ENCODE measurements at places on chromosomes 11 and 22.

- DNase-seq: no peak
Observed at GRCh38 chr11:11947825-11948224, 60.6 kb downstream of the DKK3 start.

DNA sequence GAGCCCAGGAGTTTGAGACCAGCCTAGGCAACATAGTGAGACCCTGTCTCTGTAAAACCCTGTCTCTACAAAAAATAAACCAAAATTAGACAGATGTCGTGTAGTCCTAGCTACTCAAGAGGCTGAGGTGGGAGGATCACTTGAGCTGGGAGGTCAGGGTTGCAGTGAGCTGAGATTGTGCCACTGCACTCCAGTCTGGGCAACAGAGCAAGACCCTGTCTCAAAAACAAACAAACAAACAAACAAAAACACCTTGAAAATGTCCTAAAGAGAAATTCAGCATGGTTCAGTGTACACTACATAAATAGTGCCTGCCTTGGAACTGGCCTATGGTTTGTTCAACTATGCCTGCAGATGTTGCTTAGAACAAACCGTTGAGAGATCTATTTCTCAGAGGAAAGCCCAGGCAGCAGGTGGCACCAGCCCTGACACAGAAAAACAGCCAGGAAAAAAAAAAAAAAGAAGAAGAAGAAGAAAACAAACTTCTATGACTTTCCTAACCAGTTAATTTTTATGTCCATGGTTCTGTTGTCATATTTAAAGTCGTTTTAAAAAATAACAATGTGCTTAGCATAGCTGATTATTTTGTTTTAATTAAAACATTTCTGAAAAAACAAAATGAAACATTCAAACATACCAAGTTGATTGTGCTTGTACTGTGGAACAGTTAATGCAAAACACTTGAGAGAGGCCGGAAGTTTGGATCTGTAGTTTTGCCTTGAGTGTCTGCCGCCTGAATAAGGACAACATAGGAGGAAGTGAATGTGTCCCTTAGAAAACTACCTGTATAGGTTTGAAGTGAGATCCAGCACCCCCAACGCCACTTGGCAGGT is 5.4 kb downstream of the KREMEN1 start:
- no peak for DNase-seq

DNA sequence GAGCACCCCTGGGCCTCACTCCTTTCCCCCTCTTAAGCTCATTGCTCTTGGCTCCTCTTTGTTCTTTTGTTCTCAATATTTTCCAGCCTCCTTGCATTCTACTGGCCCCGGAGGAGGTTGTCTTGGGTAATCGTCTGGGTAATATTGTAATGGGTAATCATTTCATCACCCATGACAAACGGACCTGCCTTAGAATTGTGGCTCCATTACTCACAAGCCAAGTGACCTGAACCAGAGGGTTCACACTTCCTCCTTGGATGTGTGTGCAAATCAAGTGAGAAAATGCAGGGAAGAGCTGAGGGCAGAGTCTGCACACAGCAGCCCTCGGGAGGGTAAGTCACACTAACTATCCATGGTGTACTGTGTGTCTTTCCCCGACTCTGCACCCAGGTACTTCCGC is 305.0 kb downstream of the BUD13 start:
- DNase-seq: no peak

DNA sequence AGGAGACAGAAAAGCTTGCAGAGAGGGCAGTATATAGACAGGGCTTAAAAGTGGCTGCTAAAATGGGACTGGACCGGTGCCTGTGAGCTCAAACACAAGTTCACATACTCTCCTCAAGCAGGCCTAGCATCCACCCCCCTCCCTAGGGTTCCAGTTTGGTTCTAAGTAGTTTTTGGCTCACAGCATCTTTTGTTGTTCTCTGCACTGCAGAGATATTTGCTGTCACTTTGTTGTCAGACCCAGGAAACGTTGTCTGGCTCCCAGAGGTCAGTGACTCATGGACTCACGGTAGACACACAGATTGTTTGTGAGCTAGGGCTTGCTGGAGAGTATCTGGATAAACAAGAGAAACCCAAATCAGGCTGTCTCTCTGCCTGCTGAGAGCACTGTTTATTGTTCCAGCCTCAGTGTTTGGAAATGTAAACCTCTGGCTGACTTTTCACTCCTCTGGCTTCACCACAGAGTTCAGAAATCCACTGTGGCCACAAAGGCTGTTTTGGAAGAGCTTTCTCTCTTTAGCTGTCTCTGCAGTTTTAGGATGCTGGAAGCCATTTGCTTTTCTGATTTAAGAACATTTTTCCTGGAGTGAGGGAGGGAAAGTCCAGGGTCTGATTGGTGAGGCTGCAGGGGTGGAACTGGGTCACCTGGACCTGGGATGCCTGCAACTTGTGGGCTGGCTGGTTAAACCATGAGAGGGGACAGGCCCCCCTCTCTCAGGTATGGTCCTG is 303.7 kb upstream of the PLET1 start:
- peak; percentile 79 for DNase-seq

GRCh38 chr22:35883031-35883620 is 145.5 kb downstream of the RBFOX2 start:
- peak; percentile 24 for DNase-seq

GRCh38 chr11:19268909-19269308 is 28.2 kb upstream of the E2F8 start:
- no peak for DNase-seq

DNA sequence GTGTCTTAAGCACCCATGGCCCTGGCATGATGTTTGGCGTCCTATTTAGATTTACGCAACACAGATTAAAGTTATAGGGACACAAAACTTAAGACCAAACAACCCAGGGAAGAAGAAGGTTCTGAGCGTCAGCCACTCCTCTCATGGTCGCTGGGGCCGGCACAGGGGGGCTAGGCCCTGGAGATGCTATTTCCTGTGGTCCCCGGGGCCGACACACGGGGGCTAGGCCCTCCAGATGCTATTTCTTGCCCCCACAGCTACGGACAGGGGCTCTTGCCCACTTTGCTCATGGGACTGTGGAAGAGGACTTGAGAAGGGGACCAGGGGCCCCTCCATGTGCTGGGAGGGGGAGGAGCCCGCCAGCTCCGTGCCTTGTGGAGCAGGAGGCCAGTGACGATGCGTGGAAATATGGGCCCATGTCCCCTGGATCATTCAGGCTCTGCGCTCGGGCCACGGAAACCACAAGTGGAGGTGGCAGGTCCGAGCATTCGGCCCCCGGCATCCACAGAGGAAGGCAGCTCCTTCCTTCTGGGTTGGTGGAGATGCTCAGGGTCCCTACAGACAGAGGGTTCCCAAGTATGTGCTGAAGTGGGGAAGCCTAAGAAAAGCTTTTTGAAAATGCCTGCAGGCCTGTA is 711.1 kb downstream of the BRD1 start:
- no peak for DNase-seq

DNA sequence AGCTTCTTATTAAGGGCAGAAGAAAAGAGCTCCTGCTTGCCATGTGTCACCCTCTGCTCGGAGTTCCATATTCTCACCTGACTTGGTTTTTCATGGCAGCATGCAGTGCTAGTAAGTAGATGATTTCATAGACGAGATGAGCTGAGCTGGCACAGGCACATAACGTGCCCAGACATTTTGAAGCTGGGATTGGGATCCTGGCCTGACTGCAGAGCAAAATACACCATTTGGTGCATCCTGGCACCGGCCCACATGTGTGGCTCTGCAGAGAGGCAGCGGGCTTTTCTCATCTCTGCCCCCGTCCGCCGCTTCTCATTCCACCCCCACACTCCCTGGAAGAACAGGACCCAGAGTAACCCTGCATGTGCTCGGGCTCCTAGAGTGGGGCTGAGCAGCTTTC is 24.8 kb downstream of the FAM118A start:
- no peak for DNase-seq

DNA sequence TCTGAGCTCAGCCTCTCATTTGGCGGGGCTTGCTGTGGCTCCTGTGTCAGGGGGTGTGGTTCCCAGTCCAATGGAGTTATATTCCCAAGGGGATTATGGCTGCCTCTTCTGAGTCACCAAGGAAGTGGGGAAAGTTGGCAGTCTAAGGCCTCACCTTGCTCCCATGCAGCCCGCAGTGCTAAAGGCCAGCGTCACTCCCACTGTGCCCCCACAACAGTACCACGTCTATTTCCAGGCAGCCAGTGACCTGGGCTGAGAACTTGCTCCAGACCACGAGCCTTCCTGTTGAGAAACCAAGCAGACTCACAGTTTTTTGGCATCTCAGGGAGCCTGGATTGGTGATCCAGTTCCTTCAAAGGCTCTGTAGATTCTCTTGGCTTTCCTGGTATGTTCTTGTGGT is 45.6 kb downstream of the OR2AT4 start:
- no peak for DNase-seq

DNA sequence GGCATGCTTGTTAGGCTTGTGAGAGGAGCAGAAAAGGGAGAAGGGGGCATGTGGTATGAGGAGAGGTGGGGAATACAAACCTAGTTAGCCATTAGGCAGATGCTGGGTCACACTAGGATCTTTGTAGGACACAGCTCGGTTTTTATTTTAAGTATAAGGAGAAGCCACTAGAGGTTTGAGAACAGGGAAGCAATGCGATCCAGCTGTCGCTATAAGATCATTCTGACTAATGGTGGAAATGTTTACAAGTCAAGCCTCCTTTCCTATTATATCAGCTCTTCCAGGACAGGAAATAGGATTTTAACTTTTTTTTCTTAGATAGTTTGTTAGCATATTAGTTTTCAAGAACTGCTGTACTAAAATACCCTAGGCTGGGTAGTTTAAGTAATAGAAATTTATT is 609.9 kb downstream of the INSC start:
- DNase-seq: no peak

DNA sequence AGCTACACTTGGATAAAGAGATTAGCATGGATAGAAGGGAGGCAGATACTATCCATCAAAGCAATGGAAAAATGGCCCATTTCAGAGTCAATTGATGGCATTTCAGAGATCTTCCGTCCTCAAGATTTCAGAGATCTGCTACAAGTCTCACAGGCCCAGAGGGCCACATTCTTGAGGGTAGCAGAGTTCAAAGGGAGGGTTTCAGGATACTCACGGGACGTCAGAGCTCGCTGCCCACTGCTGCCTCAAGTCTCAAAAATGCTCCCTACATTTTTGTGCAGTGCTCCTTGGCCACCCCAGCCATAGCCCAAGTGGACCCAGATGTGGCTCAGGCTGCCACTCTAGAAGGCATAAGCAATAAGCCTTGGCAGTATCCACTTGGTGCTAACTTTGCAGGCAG is 24.9 kb downstream of the RTL6 start:
- no peak for DNase-seq

DNA sequence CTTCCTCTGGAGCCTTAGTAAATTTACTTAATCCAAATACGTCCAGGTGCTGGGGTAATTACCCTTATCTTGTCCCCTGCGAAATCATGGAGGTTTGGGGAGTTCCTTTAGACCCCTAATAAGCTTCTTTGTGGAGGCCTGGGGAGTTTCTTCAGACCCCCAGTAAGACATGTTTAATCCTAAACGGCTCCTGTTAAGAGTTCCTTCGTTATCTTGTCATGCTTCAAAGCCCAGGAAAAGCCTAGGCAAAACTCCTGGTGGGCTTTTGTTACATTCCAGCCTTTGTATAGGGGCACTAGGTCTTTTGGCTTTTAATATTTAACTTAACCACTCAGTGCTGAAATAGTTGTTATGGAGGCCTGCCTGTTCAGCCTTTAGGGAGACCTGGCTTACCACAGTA is 18.1 kb upstream of the PAMR1 start:
- DNase-seq: no peak

- peak; percentile 40 for DNase-seq
Observed at GRCh38 chr11:112128483-112129121, 35.3 kb downstream of the IL18 start.

GRCh38 chr22:32950366-32950765 is 107.8 kb downstream of the SYN3 start:
- DNase-seq: no peak

DNA sequence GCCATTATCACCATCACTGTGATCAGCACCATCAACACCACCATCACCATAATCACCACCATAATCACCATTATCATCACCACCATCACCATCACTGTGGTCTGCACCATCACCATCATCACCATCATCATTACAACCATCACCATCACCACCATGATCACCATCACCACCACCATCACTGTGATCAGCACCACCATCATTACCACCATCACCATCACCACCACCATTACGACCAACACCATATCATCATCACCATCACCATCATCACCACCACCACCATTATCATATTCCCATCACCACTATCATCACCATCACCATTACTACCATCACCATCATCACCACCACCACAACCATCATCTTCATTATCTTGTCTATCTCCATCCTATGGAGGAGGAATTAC is 125.2 kb downstream of the PHF21B start:
- DNase-seq: no peak

DNA sequence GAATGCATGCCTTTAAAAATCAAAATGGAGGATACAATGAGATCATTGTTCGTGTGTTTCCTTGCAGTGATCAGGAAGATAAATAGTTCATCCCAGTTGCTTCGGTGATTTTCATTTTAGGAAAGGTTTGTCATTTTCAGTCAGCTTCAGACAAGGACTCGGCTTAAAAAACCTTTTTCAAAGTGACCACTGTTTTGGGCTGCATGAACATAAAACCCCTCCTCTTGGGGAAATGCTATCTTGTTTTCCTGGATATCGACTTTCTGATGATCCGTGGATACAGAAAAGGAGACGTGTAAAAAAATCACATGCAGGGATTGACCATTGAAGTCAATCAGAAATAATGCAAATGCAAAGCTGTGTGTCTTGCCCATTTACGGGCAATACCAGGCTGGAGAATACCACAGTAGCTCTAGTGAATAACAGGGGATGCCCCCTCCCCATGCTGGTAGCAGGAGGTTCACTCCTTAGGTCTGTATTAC is 146.8 kb downstream of the MAML2 start:
- no peak for DNase-seq

DNA sequence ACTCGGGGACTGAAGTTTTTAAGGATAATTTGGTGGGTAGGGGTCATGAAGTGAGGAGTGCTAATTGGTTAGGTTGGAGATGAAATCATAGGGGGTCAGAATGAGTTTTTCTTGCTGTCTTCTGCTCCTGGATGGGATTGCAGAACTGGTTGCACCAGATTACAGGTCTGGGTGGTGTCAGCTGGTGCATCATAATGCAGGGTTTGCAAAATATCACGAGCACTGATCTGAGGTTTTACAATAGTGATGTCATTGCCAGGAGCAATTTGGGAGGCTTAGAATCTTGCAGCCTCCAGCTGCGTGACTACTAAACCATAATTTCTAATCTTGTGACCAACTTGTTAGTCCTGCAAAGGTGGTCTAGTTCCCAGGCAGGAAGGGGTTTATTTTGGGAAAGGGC is 46.4 kb upstream of the CALCB start:
- no peak for DNase-seq

- DNase-seq: no peak
Observed at GRCh38 chr22:24435861-24436371, 8.5 kb downstream of the ADORA2A start.

- DNase-seq: no peak
Observed at GRCh38 chr11:11461473-11461872, 108.4 kb upstream of the CSNK2A3 start.

- DNase-seq: no peak
Observed at GRCh38 chr11:117900121-117900648, 23.7 kb upstream of the FXYD6 start.

DNA sequence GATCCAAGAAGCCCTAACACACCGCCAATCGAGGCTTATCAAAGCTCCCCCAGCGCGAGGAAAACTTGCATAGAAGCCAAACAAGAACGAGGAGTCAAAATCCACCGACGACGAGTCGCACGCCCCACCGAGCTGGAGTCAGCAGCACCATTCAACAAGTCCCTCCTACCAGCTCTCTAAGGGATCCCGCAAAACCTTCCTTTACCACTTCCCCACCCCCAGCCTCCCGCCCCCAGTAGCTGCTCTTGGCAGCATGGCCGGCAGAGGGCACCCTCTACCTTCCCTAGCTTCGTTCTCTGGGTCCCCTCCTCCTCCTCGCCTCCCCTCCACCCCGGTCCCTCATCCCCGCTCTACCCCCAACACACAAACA is 1.4 kb downstream of the BDNF start:
- peak; percentile 86 for DNase-seq
